Femur (tissue), 1 donor: ENCODE measurements at places on chromosomes 6 and 20.
A peak's percentile ranks its signal among the peaks of the same experiment; 100 is the strongest.

- no peak for DNase-seq
Observed at GRCh38 chr6:5936631-5937030, 70.1 kb downstream of the NRN1 start.

DNA sequence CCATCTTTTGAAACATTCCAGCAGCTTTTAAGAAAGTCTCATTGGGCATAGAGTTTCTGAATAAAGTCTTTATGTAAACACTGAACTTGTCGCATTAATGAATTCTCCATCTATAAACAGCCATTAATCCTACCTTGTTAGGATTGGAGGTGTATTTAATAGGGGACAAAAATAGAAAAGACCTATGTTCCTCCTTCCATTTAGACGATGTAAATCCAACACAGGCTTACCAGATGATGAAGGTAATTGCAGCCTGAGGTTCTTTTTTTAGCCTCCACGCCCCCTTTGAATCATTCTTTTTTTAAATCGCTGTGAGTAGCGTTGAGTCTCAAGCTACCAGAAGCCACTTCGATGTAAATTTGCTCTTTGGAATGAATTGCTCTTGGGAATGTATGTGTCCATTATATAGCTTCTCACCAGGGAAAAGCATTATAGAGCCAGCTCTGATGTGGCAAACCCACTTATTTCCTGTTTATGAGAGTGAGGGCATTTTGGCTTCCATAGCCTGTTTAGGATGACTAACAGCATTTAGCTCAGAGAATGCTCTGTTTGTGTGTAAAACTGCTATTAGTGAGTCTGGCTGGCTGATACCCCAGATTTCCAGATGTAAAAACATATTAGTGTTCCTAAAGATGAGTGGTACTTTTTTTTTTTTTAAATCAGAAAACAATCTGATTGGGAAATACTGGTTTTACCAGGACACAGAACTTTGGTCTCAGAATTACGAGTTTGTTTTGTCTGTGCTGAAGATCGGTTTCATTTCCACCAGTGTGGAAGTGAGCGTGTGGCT is 74.9 kb upstream of the CLDN20 start:
- DNase-seq, result peak; percentile 53

GRCh38 chr6:30037182-30037788 is 23.8 kb upstream of the POLR1H start:
- DNase-seq, result no peak

DNA sequence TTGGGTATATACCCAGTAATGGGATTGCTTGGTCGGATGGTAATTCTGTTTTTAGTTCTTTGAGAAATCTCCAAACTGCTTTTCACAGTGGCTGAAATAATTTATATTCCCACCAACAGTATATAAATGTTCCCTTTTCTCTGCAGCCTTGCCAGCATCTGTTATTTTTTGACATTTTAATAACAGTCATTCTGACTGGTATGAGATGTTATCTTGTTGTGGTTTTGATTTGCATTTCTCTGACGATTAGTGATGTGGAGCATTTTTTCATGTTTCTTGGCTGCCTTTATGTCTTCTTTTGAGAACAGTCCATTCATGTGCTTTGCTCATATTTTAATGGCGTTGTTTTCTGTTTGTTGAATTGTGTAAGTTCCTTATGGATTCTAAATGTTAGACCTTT is 641.6 kb downstream of the HACE1 start:
- no peak for DNase-seq

DNA sequence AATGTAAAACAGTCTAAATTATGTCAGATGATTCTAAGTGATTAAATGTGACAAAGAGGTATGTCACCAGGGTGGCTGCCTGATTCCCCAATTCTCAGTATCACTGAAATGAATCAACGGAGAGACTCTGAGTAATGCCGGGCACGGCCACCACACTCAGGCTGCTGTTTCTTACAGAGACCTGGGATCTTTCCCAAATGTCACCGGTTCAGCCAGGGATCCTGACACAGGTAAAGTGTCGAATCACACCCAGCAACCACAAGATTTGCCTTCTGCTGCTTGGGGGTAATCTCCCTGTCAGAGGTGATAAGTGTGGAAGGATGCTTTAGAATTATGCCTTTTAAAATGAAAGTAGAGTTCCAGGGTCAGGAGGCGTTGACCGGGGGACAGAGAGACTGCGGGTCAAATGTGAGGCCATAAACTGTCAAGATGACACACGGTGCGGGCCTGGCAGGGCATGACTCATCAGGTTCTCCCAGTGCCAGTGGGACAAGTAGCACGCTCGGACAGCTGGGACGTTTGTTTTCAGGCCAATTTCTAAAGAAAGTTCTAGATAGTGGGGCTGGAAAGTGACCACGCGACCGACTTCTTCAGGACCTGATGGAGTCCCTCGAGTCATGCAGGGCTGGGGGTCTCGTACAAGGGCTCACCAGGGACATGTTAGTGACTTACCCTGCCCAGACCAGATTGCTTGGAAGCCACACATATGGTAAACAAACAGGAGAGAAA is 48.9 kb downstream of the PRDM1 start:
- no peak for DNase-seq

DNA sequence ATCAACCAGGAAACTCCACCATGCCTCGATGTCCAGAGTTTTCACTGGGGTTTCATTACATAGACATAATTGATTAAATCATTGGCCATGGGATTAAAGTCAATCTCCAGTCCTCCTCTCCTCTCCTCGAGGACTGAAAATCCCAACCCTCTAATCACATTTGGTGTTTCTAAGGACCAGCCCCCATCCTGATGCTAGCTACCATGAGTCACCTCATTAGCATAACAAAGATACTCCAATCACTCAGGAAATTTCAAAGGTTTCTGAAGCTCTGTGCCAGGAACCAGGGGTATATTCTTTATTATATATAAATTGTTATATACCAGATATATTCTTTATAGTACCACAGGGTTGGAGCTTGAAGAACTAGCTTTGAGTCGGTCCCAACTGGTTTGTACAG is 212.9 kb upstream of the PRND start:
- no peak for DNase-seq

DNA sequence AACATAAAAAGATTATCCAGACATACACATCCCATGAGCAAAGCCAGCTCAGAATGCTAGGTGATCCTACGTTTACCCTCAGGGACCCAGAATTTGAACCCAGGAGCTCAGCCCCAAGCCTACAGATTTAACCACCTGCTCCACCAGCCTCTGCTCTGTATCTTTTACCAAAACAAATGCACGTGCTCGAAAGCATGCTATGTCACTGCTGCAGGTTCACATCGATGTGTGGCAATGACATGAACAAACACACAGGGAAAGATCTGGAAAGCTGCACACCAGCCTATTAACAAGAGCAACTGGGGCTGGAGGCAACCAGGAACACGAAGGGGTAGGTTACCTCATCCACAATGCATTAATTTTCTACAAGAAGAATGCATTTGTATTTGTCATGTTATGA is 32.1 kb downstream of the PREX1 start:
- no peak for DNase-seq

DNA sequence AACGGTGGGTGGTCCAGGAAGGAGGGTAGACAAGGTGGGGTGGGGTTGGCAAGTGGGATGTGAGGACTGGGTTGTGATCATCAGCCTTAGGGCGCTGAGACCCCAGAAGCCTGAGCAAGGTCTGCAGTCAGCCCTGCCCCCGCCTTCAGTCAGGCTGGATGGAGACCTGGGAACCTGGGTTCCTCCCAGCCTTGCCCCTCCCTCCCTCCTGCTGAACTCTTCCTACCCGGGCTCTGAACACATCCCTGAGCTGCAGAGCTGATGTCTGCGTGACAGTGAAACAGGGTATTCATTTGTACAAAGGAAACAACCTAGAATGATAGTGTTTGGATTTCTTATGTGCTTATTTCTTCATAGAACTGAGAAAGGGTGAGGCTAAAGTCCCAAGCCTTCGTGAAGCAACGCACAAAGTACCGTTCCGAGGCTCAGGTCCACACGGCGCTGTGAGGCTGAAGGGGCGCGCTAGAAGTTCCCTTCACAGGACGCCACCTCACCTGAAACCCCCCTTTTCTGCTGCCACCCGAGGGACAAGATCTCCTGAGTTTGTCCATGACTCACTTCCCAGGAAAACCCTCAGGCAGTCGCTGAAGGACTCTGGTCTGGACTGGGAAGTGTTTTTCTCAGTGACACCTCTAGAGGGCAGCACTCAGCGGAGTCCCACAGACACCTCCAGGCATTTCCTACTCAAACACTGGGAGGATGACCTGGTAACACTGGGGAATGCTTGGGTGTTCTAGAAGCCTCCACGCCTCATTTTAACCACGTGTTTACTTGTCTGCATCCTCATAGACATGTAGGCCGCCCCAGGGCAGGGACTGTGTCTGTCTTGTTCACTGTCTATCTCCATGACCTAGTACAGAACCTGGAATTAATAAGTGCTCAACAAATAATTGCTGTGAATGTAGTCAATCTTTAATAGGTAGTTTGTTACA is 1.2 kb downstream of the GSTA5 start:
- DNase-seq, result peak; percentile 35

DNA sequence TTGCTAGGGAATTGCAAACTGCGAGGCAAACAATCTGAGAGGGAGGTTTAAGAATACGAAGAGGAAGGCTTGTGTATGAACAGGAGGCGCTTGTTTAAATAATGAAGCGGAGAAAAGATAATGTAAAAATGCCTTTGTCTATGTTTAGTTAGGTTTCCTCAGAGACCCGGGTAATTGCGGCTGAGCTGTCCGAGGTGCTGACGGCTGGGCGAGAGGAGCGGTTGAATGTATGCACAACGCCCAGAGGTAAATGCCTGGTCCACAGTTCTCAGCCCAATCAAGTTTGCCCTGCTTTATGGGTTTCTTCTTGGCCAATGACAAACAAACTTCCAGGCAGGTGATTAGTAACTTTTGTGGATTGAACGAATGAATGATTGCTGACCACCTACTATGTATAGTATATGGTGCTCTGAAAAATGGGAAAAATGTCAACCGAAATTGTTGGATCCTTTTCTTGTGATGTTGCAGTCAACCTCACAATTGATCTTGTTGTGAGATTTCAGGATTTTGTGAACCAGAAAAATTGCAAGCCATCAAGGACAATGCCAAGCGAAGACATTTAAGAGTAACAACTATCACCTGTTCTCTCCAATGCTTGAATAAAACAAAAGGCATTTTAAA is 38.3 kb upstream of the SLC32A1 start:
- DNase-seq, result peak; percentile 70

- DNase-seq, result peak; percentile 37
Observed at GRCh38 chr20:51985013-51985415, 182.7 kb upstream of the SALL4 start.

- no peak for DNase-seq
Observed at GRCh38 chr20:21573259-21573658, 59.4 kb upstream of the NKX2-2 start.

DNA sequence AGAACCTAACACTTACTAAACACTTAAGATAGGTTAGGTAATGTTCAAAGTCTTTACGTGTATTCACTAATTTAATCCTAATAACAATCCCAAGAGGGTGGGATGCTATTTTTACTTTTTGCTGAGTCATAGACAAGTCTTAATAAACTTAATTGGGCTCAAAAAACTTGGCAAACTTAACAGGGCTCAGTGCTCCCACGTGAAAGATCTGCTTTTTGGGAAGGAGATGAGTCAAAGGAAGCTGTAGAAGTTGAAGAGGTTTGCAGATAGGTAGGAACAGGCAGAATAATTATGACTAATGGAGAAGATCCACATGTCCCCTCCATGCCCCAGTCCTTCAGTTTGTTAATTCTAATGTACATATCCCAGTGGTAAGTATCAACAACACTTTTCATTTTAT is 44.5 kb upstream of the STMND1 start:
- DNase-seq, result no peak

- peak; percentile 74 for DNase-seq
Observed at GRCh38 chr6:34154668-34155447, 9.0 kb upstream of the GRM4 start.

- no peak for DNase-seq
Observed at GRCh38 chr20:49043000-49043399, 3.1 kb upstream of the CSE1L start.

- peak; percentile 52 for DNase-seq
Observed at GRCh38 chr6:11202513-11203305, 29.8 kb downstream of the NEDD9 start.

- no peak for DNase-seq
Observed at GRCh38 chr6:22467645-22468044, 101.7 kb upstream of the HDGFL1 start.

DNA sequence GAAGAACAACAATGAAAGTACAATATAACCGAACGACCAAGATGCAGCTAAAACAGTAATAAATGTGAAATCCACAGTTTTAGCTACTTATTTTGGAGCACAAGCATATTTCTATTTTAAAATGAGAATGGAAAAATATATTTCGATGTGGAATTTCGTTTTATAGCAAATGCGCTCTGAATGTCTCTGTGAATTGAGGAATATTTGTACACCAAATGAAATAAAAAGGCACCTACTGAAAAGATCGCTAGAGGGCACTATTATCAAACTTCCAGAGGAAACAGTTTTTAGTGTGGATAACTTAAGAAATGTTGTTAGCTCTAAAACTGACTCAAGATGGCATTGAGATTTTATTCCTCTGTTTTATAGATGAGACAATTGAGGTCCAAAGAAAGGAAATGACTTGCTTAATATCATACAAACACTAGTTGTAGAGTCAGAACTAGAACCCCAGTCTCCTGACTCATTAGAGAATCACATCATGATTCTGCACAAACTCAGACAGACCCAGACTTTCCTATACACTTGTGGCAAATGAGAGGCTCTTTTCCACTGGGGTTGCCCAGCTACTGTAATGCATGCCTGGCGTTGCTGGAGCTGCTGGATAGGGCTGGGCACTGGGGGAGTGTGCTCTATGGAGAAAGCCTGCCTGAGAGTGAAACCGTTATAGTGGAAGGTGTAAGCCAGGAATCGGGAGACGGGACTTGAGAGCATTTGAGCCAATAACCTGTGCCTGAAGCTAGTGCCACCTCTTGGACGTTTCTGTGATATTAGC is 51.9 kb downstream of the GCLC start:
- peak; percentile 73 for DNase-seq

DNA sequence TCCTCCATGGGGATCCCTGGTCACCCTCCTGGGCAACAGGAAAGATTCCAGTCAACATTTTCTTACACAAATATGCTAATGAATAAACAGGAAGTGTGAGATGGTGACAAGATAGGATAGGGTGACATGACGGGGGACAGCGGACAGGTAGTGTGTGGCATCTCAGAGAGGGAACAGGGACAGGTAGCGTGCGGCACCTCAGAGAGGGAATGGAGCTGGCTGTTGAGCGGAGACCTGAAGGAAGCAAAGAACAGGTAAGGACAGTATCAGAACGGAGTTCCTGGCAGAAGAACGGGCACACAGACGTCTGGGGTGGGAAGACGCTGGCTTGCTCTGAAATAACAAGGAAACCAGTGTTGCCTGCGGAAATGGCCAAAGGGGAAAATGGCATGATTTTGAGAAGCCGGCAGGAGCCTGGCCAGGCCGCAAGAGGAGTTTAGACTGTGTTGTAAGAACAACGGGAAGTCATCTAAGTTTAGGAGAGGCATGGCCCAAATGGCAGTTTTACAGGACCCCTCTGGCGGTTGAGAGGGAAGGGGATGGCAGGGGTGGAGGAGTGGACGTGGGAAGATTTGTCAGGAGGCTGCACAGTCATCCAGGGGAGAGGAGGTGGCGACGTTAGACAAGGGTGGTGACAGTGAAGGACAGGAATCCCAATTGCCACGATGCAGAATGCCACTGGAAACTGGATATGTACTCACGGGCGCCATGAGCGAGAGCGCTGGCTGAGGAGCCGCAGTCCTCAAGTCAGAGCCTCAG is 111.6 kb downstream of the JPH2 start:
- no peak for DNase-seq
